ENCODE measurements at places on chromosomes 4 and X.

- peak; percentile 33 for DNase-seq
These were observed 113.0 kb upstream of the PRDX4 start for GRCh38 chrX:23554304-23554703.

GRCh38 chr4:120202222-120202621 is 135.6 kb upstream of the MAD2L1 start:
- DNase-seq: no peak

- DNase-seq: no peak
These were observed 113.6 kb upstream of the EMCN start for GRCh38 chr4:100631281-100631968.

DNA sequence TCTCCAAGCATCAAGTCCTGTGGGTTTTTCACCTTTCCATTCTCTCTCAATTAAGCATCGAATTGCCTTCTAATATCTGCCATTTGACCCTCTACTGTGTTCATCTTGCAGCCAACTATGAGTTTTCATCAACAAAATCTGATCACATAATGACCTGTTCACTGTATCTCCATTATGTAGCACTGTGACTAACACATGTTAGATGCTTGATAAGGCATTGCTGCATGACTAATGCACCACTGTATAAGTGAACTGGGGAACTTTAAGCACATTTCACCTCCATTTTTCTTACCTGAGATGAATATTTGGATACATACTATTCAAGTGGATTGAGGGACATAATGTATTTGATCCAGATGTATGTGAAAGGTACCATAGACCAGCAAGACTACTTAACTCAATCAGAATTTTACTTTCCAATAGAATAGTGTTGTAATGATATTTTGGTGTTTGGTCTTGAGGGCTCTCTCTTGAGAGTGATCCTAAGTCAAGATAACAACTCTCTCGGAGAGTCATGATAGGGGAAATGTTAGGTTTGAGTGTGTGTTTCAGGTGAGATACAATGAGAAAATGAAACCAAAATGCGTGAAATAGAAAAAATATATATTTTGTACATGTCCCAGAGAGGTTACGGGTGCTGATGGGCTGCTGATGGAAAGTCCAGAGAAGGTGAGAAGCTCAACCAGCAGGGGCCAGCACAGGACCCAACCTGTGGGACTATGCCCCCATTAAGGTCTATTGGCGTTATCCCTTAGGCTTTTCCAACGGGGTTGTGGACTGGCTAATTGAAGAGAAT is 60.2 kb upstream of the HS3ST1 start:
- DNase-seq: no peak

- no peak for DNase-seq
These were observed 27.8 kb upstream of the TMEM154 start for GRCh38 chr4:152707632-152708031.

DNA sequence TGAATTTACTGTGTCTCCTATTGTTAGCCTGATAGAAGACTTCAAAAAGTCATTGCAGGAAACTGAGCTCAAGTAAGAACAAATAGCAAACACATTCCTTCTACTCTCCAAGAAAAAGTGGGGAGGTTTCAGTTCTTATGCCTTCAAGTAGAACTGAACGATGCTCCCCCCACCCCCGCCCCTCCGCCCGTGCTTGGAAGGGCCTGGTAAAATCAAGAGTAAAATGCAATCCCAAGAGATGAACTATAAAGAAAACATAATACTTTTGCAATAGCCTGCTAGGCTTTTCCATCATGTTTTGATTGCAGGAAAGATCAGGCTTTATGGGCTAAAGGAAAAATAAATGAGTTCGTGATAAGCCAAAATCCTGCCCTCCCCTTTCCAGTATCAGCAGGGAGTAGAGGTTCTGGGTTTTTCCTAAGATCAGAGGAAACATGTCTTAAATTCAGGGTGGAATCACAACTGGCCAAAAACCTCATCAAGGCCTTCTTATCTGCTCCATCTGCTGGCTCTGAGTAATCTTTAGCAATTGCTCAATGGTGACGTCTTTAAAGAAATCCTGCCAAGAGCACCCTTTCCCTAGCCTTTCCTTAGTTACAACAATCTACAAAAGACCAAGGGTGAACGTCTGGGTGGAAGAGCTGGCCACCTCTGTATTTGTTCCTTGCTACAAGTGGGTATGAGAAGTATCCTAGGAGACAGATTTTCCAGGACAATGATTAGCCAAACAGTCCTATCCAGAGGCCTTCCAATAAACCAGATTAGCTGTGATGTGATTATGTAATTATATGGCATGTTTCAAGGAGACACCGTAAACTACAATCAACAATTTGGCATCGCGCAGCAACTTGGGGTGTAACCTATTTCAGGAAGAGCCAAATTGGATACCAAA is 66.3 kb upstream of the FAM9C start:
- peak; percentile 86 for DNase-seq

DNA sequence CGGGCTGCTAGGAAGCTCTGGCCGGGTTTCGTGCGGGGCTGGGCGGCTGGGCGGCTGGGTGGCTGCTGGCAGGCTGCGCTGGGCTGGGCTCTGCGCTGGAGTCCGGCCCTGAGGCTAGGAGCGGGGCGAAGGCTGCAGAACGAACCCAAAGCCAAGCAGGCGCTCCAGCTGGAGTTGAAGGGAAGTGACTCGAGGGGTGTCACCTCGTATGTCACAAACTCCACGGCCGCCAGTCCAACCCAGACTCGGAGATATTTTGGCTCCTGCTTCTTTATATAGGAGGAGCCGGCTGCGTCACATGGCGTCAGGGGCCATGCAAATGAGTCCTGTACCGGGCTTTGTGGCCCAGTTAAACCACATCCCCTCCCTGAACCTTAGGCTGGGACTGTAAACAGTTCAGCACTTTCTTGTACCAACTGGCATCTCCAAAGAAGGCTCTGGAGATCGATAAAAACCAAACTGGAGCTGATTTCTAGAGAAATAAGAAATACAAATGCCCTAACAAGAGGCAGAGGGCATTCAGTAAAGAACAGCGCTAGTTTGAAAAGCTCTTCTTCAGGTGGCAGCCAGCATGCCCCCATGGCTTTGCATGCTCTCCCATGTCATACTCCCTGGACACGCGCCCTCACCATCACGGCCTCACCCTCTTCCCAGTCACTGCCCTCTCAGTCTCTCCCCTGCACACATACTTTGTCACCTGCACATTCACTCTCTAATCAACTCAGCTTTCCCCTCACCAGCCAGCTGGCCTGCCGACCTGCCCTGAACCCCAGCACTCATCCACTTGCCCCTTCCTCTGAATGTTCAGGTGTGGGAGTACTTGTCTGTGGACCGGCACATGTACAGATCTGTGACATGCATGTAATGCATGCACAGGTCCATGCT is 58.5 kb downstream of the TSC22D3 start:
- peak; percentile 90 for DNase-seq

GRCh38 chrX:48025561-48025960 is 18.8 kb downstream of the SPACA5 start:
- DNase-seq: peak; percentile 53

- DNase-seq: peak; percentile 57
These were observed 177.8 kb upstream of the ATP6AP2 start for GRCh38 chrX:40402831-40403533.

DNA sequence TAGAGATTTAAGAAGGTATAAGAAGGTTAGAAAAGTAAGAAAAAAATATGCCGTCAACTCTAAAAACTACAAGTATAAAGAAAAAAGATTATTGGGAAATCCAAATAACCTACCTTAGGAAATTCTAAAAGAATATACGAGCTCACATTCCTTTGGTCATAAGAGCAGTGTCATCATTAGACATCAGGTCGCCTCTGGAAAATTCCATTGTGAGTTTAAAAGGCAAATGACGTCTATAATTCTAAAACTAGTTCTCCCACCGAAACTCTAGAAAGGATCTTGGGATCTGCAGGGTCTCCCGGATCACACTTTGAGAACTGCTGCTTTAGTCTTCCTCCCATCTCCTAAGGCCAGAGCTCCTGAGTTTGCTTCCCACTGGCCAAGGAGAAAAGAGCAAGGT is 518 bp upstream of the SAT1 start:
- no peak for DNase-seq

DNA sequence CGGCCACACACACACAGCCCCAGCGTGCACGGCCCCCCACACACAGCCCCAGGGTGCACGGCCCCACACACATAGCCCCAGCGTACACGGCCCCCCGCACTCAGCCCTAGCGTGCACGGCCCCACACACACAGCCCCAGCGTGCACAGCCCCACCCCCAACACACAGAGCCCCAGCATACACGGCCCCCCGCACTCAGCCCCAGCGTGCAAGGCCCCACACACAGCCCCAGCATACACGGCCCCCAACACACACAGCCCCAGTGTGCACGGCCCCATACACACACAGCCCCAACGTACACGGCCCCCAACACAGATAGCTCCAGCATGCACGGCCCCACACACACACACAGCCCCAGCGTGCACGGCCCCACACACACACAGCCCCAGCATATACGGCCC is 17.6 kb downstream of the GAK start:
- DNase-seq: no peak

- peak; percentile 72 for DNase-seq
These were observed 170.3 kb upstream of the PUDP start for GRCh38 chrX:7318241-7318640.

Data from fibroblast of skin of back (primary cell).